H4 (cell line): ENCODE measurements at places on chromosomes 7 and 10. TPM values are rescaled to one million over a fixed set of nuclear protein-coding genes. Genes with fewer than 3 reads are reported as not detected.

DNA sequence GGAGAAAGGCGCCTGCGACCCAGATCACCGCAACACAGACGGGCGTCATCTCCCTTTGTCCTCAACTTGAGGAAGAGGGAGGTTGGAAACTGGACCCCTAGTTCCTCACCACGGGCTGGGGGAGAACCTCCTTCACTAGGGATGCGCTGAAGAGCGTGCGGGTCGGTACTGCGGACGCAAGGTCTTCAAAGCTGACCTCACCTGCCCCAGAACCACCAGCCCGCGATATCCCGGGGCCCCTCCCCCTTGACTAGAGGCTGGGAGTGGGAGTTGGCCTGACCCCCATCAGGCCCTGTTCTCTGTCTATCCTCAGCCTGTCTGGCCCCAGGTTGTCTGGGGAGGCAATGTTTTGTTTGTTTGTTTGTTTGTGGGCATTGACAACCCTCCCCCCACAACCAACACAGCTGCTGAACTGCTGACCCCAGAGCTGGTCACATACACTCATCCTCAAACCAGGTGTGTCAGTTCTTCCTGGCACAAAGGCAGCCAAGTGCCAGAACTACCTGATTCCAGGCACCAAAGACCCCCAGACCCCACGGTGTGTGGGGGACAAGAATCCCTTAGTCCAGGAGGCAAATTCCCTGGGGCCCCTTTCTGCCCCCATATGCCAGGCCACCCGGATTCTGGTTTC is 2.9 kb downstream of the NPM3 start:
- no peak for DNase-seq

- no peak for DNase-seq
Measured at GRCh38 chr7:44063547-44063893, 1.8 kb downstream of the PGAM2 start.

DNA sequence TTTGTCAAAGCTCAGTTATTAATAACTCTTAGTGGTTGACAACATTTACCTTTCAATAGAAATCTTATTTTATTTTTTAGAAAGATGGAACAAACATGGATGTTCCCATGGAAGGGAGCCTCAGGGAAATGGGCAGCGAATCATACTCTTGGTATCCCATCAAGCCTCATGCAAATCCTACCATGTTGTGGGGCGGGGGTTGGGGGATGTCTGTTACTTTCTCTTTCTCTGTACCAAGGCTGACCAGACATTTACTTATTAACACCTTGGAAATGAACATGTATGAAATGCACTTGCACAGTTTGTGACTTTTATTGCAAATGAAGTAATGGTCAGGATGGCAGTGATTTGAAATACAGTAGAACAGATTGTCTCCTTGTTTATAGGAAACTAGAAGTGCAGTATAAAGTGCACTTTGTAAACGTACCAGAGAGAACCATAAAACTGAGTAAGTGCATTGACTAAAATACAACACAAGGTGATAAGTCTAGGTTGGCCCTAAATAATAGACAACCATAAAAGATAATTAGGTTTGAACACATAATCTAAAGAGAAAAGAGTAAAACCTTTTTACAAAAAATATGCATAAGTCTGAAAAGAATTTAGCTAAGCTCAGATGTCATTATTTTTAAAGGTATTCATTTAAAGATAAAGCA is 32.4 kb downstream of the SEMA3D start:
- no peak for DNase-seq

GRCh38 chr10:111986079-111986478 is 197.5 kb downstream of the GPAM start:
- DNase-seq = no peak

DNA sequence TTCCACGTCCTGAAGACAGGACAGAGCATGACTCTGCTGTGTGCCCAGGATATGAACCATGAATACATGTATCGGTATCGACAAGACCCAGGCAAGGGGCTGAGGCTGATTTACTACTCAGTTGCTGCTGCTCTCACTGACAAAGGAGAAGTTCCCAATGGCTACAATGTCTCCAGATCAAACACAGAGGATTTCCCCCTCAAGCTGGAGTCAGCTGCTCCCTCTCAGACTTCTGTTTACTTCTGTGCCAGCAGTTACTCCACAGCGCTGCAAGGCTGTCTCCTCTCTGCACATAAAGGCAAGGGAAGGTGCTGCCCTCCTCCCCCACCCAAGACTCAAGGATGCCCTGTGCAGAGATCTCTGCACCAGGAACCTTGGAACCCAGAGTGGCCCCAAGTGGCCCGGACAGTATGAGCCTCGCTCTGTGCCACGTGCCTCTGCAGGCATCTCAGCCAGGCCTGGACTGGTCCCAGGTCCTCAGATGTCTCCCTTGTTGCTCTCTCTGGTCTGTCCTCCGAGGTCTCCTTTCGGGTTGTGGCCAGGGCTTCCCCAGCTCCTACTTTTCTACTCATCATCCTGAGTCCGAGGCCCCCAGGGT is 230.3 kb upstream of the PRSS58 start:
- no peak for DNase-seq

DNA sequence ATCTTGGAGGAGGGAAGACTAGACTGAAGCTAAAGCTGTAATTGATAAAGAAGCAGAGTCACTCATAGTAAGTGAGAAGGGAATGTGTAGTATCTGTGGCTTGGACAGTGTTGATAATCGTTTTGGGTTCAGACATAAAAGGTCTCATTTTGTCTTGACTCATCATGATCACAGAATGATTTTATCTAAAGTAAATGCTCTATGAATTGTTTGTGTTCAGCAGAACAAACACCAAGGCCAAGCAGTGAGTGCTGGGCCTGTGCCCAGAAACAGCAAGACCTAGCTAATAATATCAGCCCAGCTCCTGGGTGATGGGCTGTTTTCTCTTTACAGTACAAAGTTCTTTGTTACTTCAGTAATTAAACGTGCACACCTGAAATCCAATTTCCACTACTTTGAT is 26.7 kb upstream of the CD36 start:
- peak; percentile 45 for DNase-seq

DNA sequence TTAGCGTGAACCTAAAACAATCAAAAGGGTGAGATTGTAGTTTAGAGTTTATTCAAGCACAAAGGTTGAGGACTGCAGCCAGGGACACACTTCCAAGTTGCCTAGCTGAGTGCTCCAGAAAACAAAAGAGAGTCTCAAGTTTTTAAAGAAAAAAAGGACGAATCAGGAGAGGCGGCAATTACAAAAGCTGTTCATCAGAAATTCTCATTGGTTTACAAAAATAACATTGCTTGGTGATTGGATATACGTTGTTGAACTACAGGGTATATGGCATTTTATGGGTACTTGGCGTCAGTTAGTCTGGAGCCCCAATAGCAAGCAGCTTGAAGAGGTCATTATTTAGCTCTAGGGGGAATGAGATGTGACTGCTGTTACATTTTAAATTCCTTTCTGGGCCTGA is 11.5 kb downstream of the ZNF438 start:
- DNase-seq = no peak

GRCh38 chr10:48542471-48543181 is 62.2 kb downstream of the ARHGAP22 start:
- DNase-seq = no peak

- peak; percentile 98 for DNase-seq
Measured at GRCh38 chr7:36037121-36037662, 115.9 kb upstream of the EEPD1 start.

DNA sequence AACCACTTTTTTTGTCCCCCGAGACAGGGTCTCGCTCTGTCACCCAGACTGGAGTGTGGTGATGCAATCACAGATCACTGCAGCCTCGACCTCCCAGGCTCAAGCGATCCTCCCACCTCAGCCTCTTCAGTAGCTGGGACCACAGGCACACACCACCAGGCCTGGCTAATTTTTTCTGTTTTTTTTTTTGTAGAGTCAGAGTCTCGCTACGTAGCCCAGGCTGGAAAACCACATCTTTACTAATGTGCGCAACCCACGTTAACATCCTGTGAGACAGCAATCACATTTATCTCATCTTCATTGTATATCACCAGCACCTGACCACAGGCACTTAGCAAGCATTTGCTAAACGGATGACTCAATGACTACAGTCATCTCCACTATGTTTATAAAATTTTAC is 77.8 kb upstream of the ATP6V0A4 start:
- DNase-seq = peak; percentile 89

- no peak for DNase-seq
Measured at GRCh38 chr10:3827266-3827665, 42.3 kb upstream of the KLF6 start.

GRCh38 chr10:112914288-112914952 is 35.6 kb upstream of the TCF7L2 start:
- no peak for DNase-seq

DNA sequence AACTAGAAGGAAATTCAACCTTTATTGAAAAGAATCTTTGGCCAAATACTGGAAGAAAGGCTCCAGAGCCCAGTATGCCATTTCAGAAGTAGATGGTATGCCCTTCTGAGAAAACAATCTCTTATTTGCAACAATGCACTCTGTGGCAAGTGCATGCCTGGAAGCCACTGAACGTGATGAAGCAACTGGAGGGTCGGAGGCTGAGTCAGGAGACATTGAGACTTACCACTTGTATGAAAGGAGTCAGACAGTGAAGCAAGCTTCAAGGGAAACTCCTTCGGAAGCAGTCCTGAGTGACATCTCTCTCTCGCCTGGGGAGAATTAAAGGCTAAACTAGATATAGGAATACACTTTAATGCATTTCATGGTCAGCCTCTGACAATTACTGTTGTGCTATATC is 353.7 kb downstream of the NRG3 start:
- DNase-seq = no peak

GRCh38 chr10:97515271-97515978 is 16.7 kb downstream of the UBTD1 start:
- DNase-seq = no peak

- peak; percentile 56 for DNase-seq
Measured at GRCh38 chr10:97072851-97073665, 112.7 kb downstream of the SLIT1 start.

GRCh38 chr7:5661942-5662341 is 119.5 kb downstream of the RNF216 start:
- no peak for DNase-seq

DNA sequence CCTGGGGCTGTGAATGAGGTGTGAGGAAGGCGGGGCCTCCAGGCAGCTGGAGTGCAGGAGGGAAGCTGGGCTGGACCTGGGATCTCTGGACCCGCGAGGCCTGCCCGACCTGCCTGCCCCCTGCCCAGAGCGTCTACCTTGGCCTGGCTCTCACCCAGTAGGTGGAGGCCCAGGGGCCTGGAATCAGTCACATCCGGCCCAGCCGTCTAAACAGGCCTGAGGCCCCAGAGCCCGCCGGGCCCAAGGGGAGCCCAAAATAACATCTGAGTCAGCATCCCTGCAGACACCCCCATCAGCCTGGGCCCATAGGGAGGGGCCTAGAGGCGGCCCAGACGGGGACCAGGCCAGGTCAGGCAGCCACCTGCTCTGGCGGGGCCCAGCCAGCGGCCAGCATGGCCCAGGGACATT is 15.1 kb upstream of the ELN start:
- DNase-seq = no peak

DNA sequence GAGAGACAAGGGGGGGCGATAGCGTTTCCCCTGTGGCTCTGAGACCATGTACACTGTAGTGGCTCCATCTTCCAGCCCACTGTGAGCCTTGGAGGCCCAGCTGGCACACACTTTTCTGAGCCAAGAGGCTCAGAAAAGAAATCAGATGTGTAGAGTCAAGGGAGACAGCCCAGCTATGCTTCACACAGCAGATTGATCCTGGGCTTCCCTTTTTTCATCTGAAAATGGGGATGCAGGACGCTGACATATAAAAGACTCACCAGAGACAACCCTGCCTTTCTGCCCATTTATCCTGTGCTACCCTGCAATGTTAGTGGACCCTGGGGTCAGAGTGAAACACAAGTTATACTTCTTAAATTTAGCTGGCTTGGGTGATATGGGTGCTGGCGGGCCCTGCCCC is 14.3 kb downstream of the TMEM273 start:
- no peak for DNase-seq

DNA sequence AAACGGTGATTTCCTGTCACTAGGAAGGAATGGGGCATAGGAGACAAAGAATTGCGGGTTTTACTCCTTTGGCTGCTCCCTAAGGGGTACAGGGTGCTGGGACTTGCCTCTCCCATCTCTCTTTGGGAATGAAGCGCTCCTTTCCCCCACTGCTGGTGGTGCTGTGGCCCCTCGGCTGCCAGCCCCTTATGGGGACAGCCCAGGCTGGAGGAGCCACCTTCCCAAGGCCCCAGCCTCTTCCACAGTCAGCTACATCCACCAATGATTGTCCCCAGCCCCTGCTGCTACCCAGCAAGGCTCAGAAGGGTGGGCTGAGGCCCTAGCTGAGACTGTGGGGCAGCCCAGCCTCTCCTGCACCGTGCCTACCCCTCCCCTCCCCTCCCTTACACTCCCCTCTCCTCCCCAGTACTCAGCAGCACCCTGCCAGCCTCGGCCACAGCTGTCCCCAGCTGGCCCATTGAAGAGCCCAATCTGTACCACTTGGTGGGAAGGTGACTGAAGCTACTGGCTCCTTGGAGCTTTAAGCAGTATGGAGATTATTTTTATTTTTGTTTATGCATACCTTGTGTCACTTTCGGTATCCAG is 19.0 kb downstream of the PRKAG2 start:
- DNase-seq = no peak

GRCh38 chr10:79430325-79430905 is 15.0 kb downstream of the ZCCHC24 start:
- no peak for DNase-seq

GRCh38 chr10:120614680-120615079 is 157.7 kb downstream of the PLPP4 start:
- DNase-seq = no peak

Gene PARG
- 22.2 and 24.1 TPM in 2 replicates for total RNA-seq

Gene COL13A1
- 0.50 and 0.53 TPM in 2 replicates for total RNA-seq

Gene PPP2R2D
- 33.2 and 36.9 TPM in 2 replicates for total RNA-seq

Gene STEAP1B
- total RNA-seq = 1.0 and 1.1 TPM in 2 replicates

Gene FOXI2
- not detected in 2 replicates for total RNA-seq

Gene ADCY1
- 1.6 and 2.3 TPM in 2 replicates for total RNA-seq

Gene KIF11
- 37.5 and 42.6 TPM in 2 replicates for total RNA-seq

Gene GRM3
- total RNA-seq = not detected in 2 replicates

Gene GJD4
- not detected in 2 replicates for total RNA-seq

Gene DBF4
- 77.7 and 87.3 TPM in 2 replicates for total RNA-seq
